Left forelimb (tissue), 1 donor: ENCODE measurements at places on chromosomes 5 and 9.

- no peak for DNase-seq
Observed at GRCh38 chr5:68147659-68148058, 67.9 kb upstream of the PIK3R1 start.

- DNase-seq: no peak
Observed at GRCh38 chr9:99478469-99479027, 256.5 kb downstream of the SEC61B start.

DNA sequence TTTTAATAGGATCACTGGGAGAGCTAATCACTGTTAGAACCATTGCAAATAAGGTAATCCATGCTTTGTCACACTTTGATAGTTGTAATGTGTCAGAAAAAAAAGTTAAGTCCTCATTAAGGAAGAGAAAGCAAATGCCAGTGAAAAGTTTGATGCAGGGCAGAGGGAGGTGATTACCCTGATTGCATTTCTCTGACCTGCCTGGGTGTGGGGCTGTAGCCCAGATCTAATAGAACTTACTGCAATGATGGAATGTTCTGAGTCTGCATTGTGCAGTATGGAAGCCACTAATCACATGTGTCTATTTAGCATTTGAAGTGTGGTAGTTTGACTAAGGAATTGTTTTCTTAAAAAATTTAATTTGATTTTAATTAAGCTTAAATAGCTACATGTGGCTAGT lies 202.7 kb downstream of the ATP10B start:
- no peak for DNase-seq

DNA sequence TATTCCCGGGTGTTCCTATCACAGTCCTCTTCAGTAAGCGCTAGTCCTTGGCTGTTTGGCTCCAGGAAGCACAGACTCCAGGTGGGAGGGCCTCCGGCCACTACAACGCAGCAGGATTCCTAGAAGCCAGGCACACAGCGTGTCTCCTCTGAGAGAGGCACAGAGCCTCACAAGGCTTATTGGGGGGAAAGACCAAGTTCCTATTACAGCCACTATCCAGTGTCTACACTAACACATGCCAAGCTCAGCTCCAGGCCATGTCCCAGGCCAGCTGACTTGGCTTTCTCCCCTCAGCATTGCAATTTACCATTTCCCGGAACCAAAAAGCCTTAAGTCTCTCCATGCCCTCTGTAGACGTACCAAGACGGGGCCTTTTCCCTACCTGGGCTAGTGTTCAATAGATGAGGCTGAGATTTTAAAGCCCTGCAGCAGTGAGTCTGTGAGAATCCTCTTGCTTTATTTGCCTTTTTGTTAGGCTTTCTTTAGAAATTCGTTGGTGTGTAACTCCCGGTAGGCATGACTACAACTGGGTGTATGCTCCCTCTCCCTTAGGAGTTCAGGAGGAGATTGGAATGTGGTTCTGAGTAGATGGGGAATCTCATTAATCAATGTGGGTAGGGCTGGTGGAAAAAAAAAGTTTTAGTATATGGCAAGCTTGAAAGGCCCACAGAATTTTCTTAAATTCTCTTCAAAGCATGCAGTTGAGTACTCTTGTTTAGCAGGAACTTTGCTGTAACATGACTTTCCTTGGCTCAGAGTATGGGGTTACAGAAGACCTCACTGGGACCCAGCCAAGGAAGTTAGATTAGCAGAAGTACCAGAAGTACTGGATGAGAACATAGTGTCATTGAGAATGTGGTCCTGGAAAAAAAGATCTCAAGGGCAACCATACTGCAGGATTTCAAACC lies 84.3 kb upstream of the SLC1A3 start:
- no peak for DNase-seq

DNA sequence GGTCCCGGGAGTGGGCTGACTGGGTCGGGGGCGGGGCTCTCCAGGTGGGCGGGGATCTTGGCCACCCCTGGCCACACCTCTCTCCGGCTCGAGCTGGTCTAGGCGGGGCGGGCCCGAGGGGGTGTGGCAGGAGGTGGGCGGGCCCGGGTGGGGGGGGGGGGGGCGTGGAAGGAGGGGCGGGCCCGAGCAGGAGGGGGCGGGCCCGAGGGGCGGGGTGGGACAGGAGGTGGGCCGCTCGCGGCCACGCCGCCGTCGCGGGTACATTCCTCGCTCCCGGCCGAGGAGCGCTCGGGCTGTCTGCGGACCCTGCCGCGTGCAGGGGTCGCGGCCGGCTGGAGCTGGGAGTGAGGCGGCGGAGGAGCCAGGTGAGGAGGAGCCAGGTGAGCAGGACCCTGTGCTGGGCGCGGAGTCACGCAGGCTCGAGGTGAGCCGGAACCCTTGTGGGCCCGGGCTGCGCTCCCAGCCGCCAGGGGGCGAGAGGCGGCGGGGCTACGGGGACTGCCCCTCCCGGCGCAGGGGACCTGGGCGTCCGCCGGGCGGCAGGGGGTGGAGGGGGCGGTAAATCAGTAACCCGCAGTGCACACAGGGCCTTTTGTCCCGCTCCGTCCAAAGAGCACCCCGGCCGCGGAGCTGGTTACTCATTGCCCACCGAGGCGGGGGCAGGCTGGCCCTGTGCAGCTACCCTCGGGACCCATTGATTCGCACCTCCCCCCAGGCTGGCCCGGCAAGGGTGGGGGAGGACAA lies at the start of gene FGFR4:
FGFR4 (plus strand) TSS at position 262 of the 744 bp plus-strand sequence. CDS start 2,688 bp downstream, outside the sequence.
- peak; percentile 84 for DNase-seq

DNA sequence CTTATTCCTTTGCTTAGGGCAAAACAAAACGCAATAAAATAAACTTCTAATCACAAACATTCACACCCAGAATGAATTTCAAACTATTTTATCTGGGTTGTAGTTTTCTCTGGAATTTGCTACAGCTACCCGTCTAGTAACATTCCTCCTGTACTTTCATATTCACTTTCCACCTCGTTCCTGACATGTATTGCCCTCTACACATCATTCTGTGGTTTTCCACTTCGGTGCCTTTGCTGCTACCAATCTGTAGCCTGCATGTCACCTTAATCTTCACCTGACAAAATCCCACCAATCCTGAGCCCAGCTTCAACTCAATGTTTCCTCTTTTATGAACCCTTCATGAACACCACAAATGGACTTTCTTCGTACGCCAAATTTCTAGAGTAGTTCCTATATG lies 694.1 kb upstream of the C9orf72 start:
- DNase-seq: no peak

DNA sequence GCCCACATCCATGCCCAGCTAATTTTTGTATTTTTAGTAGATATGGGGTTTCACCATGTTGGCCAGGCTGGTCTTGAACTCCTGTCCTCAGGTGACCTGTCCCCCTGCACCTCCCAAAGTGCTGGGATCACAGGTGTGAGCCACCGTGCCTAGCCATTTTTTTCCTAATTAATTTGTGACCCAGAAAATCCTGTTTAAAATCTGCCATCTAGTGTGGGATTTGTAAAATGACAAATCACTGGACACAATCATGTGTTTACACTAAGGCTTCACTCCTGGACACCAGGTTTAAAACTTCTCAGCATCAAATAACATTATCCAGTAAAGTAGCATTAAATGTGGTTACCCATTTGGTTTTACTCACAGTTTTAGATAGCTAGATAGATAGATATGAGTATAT lies 18.6 kb upstream of the KDM4C start:
- no peak for DNase-seq

DNA sequence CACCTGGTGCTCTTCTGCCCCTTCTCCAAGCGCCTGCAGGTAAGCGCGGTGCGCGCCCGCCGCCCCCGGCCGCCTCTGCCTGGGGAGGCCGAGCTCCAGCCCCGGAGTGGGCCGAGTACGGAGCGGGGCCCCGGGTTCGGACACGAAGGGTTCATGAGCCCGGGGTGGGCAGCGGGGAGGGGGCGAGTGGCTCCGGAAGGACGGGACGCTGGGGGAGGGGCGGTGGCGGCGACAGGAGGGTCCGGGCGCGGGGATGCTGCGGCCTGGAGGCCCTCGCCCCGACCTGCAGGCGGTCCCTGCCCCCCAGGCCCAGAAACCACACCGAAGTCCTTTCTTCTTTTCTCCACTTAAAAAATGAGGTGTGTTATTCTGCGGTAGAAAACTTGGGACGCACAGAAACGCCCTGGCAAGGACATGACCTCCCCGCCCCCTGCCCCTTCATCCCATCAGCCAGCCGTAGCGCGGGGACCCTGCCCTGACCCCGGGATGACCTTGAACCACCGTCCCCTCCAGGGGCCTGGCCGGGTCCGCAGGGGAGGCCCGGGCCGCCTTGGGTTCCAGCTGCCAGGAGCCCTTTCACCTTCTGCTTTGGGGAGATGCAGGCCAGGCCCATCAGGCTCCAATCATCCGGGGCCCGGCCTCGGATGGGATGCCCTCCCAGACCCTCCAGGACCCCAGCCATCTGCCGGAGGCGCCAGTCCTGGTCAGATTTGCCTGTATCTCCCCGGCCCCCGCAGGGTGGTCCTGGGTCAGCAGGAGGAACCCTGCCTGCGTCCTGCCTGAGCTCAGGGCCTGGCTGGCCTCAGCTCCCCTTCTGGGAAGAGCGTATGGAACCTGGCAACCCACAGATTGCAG lies 545 bp downstream of the DIPK1B start:
- DNase-seq: no peak

DNA sequence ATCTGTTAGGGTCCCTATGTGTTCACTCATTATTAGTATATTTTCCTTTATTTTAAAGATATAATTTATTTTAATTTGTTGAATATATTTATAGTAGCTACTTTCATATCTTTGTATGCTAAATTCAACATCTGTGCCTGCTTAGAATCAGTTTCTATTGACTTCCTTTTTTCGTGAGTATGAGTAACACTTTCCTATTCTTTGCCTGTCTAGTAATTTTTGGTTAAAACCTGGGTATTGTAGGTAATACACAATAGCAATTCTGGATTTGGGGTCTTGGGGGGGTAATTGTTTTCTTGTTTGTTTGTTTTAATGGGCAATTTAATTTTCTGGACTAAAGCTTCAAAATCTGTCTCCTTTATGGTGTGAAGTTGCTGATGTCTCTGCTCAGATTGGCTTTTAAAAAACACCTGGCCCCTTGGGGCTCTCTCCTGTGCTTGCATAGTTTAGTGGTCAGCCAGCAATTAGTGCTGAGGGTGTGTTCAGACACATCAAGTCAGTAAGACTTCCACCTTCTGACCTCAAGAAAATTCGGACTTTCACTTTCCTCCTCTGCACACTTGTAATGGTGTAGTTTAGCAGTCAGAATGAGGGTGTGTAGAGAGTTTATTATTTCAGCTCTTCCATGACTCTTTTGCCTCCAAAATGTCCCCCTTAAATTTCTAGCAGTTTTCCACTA lies 124.4 kb upstream of the MAP1B start:
- DNase-seq: no peak

GRCh38 chr9:92122061-92122460 lies 6.8 kb upstream of the SPTLC1 start:
- DNase-seq: no peak

DNA sequence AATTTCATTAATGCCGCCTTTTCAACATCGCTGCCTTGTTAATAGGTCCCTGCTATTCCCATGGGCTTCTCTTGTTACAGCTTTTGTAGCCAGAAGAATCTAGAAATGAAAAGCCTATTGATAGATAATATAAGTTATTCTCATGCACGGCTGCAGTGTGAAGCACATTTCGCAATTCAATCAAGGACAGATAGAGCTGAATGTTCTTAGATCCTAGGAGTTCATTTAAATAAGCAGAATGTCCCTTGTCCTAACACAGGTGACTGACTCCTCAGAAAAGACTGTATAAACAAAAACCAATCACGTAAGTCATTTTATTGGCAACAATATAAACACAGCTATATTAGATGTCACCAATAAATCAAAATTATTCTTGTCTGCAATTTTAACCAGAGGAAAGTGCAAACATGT lies 9.4 kb downstream of the GLIS3 start:
- DNase-seq: no peak

- no peak for DNase-seq
Observed at GRCh38 chr5:159850160-159850559, 66.1 kb upstream of the ADRA1B start.

GRCh38 chr9:84983749-84984148 lies 314.2 kb downstream of the NTRK2 start:
- no peak for DNase-seq

DNA sequence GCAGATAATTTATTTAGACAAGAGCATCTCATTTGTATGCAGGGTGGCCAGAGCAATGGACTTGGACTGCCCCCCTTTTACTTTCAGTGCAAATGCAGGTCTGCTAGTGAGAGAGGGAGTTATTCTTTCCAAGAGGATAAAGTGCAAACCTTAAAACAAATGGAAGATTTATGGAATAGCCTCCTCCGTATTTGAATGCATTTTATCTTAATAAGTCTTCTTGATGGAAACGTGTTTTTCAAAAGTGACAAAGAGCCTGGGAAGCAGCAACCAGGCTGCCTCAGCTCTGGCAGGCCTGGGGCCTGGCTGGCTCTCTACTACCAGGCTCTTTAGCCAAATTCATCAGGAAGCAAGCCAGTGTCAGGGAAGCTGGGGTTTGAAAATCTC lies 6.8 kb downstream of the NR2F1 start:
- no peak for DNase-seq

- no peak for DNase-seq
Observed at GRCh38 chr9:88187631-88188030, 49.4 kb upstream of the SPATA31C2 start.

DNA sequence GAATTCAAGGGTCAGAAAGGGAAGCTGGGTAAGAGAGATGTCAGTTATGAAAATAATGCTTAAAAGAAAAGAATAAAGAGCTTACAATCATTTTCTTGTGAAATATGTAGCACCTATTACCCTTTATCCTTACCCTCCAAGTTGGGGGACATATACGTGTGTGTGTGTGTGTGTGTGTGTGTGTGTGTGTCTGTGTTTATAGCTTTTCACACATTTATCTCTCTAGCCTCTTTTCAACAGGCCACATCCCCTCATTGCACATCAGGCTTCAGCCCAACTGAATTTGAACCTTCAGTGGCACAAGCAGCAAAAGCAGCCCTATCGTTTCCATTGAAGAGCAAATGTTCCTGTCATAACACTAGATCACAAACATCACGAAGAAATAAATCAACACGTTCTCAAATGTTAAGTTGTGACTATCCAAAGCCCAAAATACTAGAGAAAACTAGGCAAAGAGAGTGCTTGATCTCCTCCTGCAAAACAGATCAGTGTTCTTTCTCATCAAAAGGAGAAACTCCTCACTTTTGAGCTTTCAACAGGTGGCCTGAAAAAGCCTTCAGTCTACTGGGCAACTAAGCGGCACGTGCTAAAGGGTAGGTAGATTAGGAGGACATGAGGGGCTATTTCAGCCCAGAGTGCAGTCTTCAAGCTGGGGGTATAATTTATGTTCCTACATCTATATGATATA lies 416.4 kb downstream of the EFNA5 start:
- no peak for DNase-seq

DNA sequence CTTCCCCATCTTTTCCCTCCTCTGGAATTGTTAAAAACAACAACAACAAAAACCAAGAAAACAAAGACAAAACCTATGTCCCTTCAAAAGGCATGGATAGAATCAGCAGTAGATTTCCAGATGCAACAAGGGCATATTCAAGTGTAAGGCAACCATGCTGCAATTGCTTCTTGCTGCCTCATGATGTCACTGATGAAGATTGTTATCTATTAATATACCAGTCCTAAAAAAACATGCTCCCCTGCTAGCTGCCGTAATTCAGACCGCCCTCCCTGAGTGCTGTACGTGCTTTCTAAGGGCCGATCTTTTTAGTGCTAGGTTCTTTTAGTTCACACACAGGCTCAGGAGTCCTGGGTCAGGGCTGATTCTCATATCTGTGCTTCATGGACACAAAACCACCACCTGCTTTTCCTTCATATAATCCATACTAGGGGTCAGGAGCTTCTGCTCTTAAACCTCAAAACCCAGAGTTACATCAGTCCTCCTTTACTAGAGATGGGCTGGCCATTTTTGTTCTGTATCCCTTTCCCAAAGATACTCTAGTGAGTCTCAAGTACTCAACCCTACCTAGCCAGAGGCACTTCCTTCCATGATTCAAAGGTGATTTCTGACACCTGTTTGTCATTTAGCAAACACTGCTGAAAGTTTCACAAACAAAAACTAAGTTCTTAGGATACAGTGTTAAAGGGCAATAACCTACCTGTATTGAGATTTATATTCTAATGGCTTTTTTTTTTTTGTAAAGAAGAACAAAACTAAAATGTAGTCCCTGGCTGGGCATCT lies 82.1 kb downstream of the GIN1 start:
- no peak for DNase-seq
